ENCODE measurements at places on chromosomes 3 and 15.

- peak; percentile 86 for DNase-seq
Observed at GRCh38 chr15:70575231-70576226, 187.8 kb downstream of the UACA start.

DNA sequence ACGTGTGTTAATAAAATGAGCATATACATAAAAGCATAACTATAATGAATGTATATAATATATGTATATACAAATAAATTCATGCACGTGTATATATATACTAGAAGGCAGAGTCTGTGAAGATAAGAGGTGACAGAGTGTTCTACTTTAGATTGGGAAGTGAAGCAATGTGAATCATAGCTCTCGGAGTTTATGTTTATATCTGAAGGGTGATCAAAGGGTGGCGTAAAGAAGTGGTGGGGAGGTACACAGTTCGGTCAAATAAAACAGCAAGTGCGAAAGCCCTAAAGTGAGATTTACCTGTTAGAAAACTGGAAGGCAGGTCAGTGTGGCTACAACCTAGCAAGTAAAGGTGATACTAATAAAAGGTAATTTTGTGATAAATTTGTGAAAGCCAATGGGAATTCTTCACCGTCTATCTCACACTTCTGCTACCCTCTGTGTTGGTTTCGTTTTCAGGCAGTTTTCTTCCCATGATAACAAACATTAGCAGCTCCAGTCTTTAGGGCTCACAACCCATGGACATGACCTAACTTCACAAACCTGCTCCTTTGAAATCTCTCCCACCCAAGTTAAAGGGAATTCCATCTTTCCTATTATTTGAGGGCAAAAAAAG lies 46.7 kb upstream of the BCHE start:
- no peak for DNase-seq

- no peak for DNase-seq
Observed at GRCh38 chr15:51647128-51647562, 24.6 kb upstream of the DMXL2 start.

DNA sequence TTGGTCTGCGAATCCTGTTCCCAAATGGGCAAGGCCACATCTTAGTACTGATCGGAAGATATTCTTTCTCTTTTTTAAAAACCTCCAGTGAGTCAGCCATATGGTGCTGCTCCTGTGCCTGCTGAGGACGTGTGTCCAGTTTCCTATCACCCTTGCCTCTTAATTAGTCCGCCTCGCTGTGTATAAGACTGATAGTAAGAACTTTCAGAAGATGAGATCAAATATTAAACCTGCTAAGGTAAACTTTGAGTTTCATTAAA lies 612 bp downstream of the UBA5 start:
- DNase-seq = peak; percentile 20

DNA sequence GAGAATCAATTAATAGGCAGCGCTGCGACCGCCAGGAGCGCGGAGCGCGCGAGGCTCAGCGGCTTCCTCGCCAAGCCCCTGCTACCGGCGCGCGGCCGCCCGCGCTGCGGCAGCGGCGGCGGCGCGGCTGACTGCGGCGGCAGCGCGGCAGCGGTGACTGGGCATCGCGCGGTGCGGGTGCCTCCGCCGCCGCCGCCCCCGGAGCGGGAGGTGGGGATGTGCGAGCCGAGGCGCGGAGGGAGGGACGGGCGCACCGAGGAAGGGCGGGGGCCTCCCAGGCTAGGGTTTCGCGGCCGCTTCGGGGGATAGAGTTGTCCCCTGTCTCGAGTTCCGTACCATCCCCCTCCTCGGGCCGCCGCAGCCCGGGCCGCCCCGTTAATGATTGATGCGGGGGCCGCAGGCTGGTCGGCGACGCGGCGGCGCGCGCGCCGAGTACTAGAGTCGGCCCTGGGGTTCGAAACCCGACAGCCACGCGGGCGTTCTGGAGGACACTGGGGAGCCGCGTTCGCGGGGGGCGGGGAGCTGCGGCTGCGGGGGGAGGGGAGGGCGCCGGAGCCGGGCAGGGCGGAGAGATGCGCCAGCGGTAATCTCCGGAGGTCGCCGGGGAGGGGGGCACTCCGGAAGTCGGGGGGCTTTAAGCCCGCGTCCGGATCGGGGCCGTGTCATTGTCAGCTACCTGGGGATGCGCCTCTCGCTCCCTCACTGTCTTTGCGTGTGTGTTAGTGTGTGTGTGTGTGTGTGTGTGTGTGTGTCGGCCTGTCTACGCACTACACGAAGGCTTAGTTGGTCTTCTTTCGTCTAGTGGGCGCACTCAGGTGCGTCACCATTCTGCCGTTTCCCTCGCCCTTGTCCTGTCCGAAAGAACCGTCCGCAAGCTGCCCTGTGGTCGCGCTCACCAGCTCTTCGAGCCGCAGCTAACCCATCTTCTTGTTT lies at the start of gene PAQR9:
Gene PAQR9, minus strand, starts transcription at position 159 of the 933 bp plus-strand sequence. CDS start 338 bp downstream, outside the sequence.
- peak; percentile 59 for DNase-seq

GRCh38 chr15:79412429-79412828 lies 19.7 kb upstream of the MINAR1 start:
- no peak for DNase-seq

DNA sequence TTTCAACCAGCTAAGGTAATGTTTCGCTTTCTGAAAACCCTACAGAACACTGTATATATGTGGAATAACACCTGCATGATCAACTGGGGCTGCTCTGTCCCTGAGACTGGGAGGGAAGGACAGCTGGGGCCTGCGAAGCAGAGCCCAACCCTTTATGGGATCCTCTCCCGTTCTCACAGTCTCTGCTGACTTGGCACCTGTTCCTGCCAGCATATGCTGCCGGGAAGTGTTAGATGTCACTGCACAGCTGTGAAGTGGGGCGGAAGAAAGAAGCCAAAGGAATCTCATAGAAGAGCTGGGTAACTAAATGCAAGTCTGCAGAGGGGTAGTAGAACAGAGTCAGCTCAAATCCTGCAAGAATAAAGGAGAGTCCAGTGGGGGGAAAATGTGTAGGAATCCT lies 29.6 kb downstream of the LRRC3B start:
- no peak for DNase-seq

DNA sequence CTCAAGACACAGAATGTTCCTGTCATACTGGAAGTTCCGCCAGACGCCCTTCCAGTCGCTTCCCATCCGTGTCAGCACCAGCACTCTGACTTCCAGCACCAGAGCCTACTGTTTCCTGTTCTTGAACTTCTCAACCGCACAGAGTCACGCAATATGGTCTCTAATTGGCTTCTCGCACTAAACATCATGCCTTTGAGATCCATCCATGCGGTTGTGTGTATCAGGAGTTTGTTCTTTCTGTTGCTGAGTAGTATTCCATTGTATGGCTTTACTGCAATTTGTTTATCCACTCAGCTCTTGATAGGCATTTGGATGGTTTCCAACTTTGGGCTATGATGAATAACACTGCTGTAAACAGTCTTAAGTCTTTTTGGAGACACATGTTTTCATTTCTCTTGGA lies 112.1 kb downstream of the LRRK1 start:
- no peak for DNase-seq

- DNase-seq = no peak
Observed at GRCh38 chr3:89221924-89222323, 114.5 kb downstream of the EPHA3 start.

GRCh38 chr3:83218383-83219200 lies 1457.1 kb upstream of the GBE1 start:
- DNase-seq = no peak

- no peak for DNase-seq
Observed at GRCh38 chr3:8757551-8758518, 11.6 kb downstream of the OXTR start.

GRCh38 chr3:52145736-52146110 lies 8.5 kb downstream of the POC1A start:
- DNase-seq = no peak

DNA sequence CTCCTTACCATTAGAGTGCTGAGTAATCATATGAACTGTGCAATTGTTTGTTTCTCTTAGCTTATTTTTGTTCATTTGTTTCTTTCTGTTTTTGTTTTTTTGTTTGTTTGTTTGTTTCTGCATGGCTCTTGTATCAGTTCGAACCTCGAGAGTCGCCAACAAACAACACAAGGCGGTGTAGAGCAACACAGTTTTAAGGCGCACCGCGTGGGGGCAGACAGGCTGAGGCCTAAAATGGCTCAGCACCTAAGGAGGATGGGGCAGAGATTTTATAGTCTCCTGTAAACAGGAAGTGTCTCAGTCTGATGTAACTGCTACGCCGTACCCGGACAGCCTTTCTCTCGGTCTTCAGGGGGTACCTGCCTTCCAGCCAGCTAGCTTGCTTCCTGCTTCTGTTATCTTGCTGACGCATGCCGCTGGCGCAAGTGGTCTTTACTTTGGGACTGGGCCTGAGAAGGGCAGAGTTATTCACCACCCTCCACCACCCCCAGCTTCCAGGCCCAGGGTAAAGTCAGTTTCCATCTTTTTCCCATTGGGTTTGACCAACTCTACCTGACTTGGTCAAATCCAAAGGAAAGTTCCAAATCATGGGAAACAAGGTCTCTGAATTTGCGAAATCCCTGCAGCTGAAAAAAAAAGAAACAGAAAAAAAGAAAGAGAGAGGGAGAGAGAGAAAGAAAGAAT lies 25.8 kb upstream of the MFGE8 start:
- no peak for DNase-seq

- DNase-seq = no peak
Observed at GRCh38 chr15:94056314-94056713, 175.0 kb upstream of the MCTP2 start.

DNA sequence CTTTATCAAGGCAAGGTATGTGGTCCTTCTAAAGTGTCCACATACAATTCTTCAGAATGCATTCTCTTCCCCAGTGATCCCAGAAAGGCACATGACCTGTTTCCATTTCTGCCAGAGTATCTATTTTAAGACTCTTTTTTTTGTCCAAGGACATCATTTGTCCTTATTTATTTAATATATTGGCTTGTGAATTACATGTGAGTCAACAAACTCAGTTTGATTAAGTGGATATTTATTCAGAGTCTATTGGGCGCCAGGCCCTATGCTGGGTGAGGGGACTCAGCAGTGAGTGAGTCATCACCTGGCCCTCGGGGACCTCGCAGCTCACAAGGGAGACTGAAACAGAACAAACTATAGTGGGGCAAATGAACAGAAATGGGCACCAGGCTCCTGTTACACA lies 136.8 kb downstream of the SNRK start:
- DNase-seq = no peak

DNA sequence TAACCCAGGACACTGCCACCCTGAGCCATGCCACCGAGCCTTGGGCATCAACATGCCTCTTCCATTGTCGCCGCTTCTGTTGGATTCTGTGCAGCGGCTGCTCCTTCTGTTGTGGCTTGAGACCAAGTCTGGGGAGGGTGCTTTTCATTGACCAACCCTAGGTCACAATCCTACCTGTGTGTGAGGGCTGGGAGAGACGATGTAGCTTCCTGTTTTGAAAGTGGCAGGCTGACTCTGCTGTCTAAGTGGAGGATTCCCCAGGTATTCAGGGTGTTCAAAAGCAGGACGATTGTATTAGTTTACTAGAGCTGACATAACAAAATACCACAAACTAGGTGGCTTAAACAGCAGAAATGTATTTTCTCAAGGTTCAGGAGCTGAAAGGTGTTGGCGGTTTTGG lies 13.0 kb upstream of the ACAP2 start:
- DNase-seq = no peak

- peak; percentile 79 for DNase-seq
Observed at GRCh38 chr15:33547876-33548275, 237.1 kb downstream of the RYR3 start.

DNA sequence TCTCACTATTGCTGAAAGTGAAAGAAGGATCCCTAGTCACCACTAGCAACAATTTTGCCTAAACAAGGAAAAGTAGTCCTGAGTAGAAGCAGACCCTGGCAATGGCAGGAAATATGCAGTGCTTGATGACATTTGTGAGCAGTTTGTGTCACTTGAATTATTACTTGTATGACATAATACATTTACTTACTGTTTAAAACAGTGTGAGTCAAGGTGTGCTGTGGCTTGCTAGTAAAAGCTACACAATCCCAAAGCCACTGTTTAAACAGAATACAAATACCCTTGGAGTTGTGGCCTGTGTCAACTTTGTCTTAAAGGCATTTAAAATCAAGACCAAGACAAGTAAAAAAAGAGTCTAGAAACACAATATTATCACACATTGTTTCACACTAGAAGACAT lies 775.4 kb downstream of the ROBO1 start:
- DNase-seq = no peak

Data from renal pelvis (tissue), 12 donors.